Karpas-422 (cell line): ENCODE measurements at places on chromosomes 1 and 21. TPM values are rescaled to one million over a fixed set of nuclear protein-coding genes. Genes with fewer than 3 reads are reported as not detected.

- DNase-seq, result no peak
- no peak overlapping the region for H3K4me3 ChIP-seq
- H3K4me1 ChIP-seq, result no peaks in the 10 kb centered on the region
- H3K36me3 ChIP-seq, result no peaks in the 10 kb centered on the region
- H3K27me3 ChIP-seq, result no peaks in the 10 kb centered on the region
Measured at GRCh38 chr1:71986160-71986559, 296.2 kb downstream of the NEGR1 start.

Gene LDLRAD1
- total RNA-seq, result not detected in 2 replicates

- no peaks in the 10 kb centered on the region for H3K36me3 ChIP-seq
- no peak overlapping the region for H3K4me3 ChIP-seq
- H3K27me3 ChIP-seq, result no peaks in the 10 kb centered on the region
- DNase-seq, result no peak
- H3K4me1 ChIP-seq, result no peaks in the 10 kb centered on the region
Measured at GRCh38 chr1:169538998-169539871, 47.0 kb downstream of the F5 start.

- H3K4me3 ChIP-seq, result no peak overlapping the region
- no peak for DNase-seq
- H3K36me3 ChIP-seq, result no peaks in the 10 kb centered on the region
Measured at GRCh38 chr1:33338048-33338439, 17.1 kb upstream of the A3GALT2 start.

Gene HSD3B2
- not detected in 2 replicates for total RNA-seq
